ENCODE measurements at places on chromosomes 2 and 18.

DNA sequence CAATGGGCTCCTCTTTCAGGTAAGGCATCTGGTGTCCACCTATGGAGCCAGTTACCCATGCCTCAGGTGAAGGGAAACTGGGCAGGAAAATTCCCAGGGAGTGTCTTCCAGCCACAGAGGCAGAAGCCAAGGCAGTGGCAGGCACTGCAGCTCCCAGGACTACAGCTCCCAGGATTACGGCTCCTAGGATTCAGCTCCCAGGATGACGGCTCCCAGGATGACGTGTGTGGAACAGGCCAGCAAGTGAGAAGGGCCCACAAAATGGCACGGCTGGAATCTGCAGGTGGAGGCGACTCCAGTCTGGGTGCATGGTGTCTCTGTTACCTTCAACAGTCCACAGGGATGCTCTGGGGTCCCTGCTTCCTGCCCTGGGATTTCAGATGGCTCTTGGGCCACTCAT lies 92.1 kb downstream of the PTGR3 start:
- DNase-seq: no peak

- no peak for DNase-seq
Observed at GRCh38 chr2:126792993-126793392, 105.7 kb upstream of the TEX51 start.

DNA sequence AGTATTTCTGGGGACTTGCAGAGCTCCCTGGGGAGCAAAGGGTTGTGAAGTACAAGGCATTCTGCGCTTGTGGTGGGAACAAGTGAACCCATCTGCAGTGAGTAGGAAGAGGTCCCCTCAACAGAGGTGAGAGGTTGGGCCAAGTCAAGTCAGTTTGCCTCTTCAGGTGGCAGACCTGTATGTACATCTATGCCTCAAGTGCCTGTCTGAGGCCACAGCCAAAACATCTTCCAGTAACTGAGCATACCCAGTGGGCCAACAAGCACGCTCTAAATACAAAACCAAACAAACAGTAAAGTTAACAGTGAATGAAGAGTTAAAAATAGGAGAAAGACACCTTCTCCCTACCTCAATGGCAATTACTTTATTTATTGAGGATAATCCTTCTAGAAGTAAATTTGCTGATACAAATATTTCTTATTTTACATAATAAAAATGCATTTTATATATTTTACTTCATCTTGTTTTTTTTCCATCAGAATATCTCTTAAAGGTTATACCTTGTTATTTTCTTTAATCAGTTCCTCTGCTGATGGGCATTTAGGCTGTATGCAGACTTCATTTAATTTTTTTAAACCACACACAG lies 2.5 kb downstream of the GYPC start:
- DNase-seq: no peak

- DNase-seq: no peak
Observed at GRCh38 chr2:193315428-193316091, 1120.8 kb upstream of the TMEFF2 start.

- no peak for DNase-seq
Observed at GRCh38 chr2:202911203-202911511, 316 bp downstream of the WDR12 start.

DNA sequence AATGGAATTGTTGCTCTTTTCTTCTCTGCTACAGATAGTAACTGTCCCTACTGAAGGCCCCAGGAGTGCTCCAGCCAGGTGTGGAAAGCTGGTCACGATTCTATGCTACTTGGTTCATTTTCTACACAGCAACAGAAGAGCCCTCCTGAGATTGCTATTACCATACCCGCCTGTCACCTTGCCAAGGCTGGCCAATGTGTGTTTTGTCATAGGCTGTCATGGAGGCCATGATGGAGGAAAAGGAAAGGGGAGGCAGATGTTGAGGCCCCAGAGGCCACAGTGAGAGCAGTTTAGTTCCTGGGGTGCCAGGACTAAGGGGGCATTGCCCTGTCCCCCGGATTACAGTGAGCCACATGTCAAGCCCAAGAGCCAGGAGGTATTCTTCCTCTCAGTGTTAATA lies 952 bp downstream of the ELMOD3 start:
- no peak for DNase-seq

DNA sequence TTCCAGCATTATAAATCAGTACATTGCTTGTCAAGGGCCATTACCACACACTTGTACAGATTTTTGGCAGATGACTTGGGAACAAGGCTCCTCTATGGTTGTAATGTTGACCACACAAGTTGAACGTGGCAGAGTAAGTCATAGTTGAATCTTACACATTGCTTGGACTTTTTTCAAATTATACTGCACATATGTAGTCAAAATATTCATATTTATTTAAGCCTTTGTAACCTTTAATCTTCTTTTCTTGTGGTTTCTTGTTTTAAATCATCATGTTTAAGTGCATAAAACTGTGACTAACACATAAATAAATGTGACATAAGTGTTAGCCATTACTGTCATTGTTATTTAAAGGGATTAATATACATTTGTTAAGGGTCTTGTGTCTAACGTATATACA lies 52.1 kb upstream of the EPB41L5 start:
- no peak for DNase-seq

DNA sequence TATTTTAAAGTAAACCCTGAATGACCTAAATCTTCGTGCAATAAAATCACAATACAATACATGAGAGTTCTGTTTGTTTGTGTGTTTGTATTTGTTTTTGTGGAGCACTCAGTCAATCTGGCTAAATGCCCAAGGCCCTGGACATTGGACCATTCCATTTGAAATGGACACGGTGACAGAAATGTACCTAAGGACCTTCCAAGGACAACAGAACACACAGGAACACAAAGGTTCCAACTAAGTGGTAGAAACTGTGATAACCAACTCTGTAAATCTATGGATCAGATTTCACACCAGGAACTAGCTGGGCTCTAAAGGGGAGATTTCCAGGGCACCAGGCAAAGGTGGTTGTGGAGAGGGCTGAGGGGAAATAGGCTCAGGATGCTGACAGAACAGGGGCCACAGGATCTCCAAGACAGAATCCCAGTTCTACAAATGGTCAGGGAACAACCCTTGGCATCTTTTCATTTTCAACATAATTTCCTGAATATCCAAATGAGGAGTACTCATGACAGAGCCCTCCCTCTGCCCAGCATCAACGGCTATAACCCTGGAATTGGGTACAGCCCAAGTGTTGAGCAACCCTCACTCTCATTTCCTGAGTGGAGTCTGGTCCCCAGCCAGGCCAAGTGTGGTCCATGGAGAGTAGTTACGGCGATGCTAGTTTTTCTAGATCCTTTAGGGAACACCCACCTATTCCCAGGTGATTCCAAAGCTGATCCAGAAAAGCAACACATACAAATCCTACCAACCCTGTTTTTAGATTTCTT lies 78.4 kb downstream of the NCKAP5 start:
- DNase-seq: no peak

GRCh38 chr2:201618744-201619662 lies 24.3 kb downstream of the TMEM237 start:
- DNase-seq: peak; percentile 64

GRCh38 chr2:232139786-232140562 lies 178.5 kb downstream of the DIS3L2 start:
- DNase-seq: no peak

- no peak for DNase-seq
Observed at GRCh38 chr2:233822781-233823730, 31.3 kb downstream of the HJURP start.

DNA sequence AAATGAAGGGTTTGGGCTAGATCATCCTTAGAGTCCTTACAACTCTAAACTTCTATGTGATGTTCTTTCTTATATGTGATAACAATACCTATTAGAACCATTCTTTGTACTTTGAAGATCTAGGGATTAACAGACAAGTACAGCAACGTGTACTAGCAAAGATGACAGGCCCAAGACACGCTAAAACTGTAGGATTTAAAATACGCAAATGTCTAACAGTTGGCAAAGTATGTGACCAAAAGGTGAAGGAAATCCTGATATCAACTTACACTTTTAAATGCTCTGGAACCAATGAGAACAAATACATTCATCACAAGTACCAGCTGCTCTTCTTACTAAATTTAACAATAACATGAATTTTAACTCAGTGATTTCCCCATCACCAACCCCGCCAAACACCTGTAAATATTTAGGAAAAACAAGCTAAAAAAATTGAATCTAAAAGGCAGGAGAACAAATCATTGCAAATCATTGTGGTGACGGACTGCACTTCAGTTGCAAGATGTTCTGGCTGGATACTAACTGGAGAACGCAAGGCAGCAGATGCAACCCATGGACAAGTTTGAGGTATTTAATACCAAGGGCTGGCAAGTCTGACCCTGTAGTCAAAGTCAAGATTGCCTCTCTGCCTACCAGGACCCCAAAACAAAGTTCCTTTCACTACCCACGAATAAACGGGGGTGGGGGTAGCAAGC lies 1.4 kb downstream of the ANKRD44 start:
- no peak for DNase-seq

DNA sequence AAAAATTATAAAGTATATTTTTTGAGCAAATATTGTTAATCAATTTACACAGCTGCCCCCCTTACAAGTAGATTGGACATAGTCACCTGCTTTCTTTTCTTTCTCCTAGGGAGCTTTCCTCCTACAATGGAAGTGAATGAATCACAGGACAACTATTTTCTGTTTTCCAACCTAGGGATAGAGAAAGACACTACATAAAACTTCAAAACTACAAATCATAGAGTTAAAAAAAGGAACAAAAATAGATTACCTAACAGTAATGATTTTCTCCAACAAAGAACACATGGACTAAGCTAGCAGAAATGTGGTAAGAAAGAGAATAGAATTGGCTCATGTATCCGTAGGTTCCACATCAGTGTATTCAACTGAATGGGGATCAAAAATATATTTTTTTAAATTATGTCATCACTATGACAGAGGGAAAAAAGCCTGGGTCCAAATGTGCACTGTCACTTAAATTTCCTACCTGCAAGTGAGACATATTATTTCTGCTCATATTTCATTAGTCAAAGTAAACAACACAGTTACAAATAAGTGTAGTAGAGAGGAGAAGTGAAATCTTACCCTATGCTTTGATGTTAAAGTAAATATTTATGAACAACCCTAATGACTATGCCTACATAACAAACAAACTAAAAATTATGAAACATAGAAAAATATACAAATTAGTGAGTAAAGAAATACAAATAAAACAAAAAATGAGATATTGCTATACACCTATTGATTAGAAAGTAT lies 756.7 kb downstream of the SOCS6 start:
- no peak for DNase-seq

- no peak for DNase-seq
Observed at GRCh38 chr2:239918749-239919148, 106.4 kb downstream of the NDUFA10 start.

DNA sequence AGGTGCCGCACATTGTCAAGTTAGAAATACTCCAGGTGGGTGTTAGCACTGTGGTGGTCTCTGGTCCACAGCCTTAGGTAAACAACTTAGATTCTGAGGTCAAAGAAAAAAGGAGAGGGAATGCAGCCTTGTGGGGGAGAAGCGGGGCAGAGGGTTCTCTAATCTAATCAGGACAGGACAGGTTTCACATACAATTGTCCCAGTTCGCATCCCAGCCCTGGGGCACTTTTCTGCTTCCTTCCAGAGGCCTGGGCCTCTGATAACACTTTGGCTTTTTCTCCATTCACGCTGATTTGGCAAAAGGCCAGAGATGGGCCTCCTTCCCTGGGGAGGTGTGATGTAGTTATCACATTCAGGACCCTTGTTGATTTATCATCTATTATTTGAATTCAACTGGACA lies 32.5 kb downstream of the SLC1A4 start:
- no peak for DNase-seq

GRCh38 chr2:238294393-238295143 lies 6.2 kb upstream of the PER2 start:
- no peak for DNase-seq

DNA sequence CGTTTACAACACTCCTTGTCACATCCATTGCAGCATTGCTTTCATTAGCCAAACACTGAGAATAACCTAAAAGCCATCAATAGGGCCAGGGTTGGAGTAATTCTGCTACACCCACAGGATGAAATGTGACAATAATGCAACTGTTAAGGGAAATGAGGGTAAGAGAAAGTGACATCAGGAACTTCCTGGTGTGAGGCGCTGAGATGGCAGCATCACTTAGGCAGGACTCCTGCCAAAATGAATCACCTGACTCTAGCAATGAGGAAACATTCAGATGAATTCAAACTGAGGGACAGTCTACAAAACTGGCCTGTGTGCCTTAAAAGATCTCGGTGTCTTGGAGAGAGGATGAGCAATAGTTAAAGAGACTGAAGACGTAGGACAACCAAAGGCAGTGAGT lies 115.6 kb upstream of the AGAP1 start:
- no peak for DNase-seq

GRCh38 chr2:118264232-118264990 lies 176.1 kb downstream of the INSIG2 start:
- DNase-seq: no peak

DNA sequence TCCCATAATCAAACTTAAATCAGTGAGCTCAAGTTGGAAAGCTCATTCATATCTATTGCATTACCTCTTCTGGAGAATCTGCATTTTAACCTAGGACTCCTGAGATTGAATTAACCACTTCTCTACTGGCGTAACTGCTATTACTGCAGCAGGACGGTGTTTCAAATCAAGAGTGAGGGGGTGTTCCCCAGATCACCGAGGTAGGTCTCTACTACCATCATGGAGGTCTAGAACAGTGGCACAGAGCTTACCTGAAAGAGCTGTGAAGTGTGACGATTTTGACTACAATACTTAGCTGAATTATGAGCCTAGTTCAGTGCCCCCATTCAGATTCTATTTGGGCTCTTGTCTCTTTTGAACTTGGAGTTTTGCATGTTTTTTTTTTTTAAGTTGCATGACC lies 119.5 kb downstream of the POLE4 start:
- no peak for DNase-seq

GRCh38 chr2:45069684-45070083 lies 60.4 kb upstream of the SIX2 start:
- no peak for DNase-seq

DNA sequence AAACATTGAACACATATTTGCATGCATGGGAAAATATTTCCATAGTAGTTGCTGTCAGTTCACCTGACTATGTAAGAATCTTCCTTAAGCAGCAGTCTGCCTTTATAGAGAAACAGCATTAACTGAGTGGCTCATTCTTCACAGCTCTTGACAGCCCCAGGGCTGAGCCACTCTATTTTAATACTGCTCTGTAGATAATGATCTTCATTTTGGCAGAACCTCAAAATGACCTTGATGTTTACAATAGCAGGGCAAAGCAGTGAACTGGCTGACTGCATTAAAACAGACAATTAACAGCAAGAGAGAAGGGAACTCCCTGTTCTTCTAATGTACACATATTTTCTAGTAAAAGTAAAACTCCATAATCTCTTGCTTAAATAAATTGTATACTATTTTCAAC lies 580.6 kb upstream of the SOX11 start:
- DNase-seq: no peak
